ENCODE measurements at places on chromosomes 5 and 9. TPM values are rescaled to one million over a fixed set of nuclear protein-coding genes. Genes with fewer than 3 reads are reported as not detected.

ZNF79 gene
- total RNA-seq, result 6.2 TPM

GRCh38 chr5:139272471-139273321, 20.8 kb upstream of the MATR3 start:
- DNase-seq, result no peak

GRCh38 chr5:30498972-30499371, 694.5 kb upstream of the CDH6 start:
- DNase-seq, result no peak

DNA sequence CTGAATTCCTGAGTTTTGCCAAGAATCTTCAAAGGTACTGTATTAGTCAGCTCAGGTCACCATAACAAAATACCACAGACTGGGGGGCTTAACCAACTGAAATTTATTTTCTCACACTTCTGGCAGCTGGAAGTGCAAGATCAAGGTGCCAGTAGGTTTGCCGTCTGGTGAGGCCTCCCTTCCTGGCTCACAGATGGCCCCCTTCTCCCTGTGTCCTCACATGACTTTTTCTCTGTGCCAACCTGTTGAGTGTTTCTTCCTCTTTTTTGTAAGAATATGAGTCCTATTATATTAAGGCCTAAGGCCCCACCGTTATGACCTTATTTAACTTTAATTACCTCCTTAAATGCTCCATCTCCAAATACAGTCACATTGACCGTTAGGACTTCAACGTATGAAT, 156.1 kb upstream of the KIF2A start:
- DNase-seq, result no peak

GRCh38 chr9:124860582-124861341, 995 bp downstream of the RPL35 start:
- no peak for DNase-seq

- no peak for DNase-seq
These were observed 37.3 kb upstream of the NOTCH1 start for GRCh38 chr9:136582977-136583735.

PNPLA7 gene
- total RNA-seq, result 5.8 TPM

PCDHGB7 gene
- 8.8 TPM for total RNA-seq

DNA sequence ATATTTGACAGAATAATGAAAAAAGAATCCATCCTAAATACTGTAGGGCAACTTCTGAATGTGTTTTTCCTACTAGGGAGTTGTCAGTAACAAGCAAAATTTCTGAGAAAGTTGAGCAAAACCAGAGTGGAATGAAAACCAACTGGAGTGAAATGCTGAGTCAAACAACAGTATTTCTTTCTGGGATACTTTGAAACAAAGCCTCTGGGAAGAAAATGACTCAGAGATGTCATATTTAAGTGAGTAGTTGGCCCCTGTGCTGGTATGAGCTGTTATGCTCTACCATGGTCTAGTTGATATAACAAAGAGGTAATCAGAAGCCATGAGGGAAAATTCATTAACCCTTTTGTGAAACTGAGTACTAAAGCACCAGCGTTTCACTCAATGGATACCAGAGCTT, 372.1 kb upstream of the C9orf72 start:
- DNase-seq, result no peak

GRCh38 chr5:90056911-90057705, 352.4 kb downstream of the CETN3 start:
- DNase-seq, result no peak

DNA sequence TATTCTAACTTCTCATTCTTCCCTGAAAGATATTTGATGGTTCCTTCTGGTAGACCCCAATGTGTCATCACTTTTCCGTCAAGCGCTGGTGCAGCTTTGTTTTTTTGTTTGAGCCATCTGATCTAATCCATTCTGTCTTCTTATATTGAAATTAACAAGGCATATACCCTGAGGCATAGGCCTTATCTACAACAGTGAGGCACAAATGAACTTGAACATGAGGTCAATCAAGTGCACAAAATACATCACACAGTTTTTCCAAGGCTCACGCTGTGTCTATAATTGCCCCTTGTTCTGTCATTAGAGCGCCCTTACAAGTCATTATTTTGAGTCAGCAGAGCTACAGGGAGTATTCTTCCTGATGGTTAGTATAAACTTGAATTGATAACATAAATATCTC, 406.6 kb downstream of the MAT2B start:
- no peak for DNase-seq

GRCh38 chr5:3590161-3590966, 5.3 kb upstream of the IRX1 start:
- DNase-seq, result no peak

DNA sequence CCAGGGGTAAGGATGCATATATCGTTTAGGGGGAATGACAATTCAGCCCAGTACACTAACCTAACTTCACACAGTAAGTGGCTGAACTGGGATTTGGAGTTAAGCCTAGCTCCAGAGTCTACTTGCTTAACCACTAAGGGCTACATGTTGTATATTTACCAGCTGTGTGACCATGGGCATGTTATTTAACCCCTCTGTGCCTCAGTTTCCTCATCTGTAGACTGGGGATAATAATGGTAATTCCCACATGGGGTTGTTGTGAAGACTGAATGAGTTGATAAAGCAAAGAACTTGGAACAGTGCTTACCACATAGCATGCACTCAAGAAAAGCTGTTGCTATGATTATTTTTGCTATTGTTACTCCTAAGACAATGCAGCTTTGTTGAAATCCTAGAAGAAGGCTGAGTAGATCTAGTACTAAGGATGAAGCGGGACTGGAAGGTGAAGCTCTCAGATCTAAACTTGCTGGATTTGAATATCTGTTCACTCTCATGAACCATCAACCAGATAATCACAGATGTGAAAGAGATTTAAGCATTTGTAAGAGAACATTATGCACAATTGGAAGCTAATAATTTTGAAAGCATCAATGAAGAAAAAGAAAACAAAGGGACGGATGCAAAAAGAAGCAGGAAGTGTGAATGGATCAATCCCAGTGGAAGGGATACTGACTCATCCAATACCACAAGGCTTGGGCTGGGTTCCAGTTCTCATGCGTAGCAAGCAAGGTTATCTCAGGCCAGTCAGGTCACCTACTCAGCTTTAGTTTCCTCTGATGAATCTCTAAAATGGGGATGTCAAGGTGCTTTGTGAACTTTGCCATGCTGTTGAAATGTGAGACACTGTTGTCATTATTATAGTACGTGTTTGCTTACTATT, 78.5 kb upstream of the TBC1D2 start:
- no peak for DNase-seq

GARIN3 gene
- total RNA-seq, result not detected

GRCh38 chr9:101586651-101587050, 8.1 kb downstream of the PPP3R2 start:
- DNase-seq, result no peak

GRCh38 chr5:135124724-135125123, 90.7 kb upstream of the PITX1 start:
- DNase-seq, result no peak

SLC34A3 gene
- not detected for total RNA-seq

DNA sequence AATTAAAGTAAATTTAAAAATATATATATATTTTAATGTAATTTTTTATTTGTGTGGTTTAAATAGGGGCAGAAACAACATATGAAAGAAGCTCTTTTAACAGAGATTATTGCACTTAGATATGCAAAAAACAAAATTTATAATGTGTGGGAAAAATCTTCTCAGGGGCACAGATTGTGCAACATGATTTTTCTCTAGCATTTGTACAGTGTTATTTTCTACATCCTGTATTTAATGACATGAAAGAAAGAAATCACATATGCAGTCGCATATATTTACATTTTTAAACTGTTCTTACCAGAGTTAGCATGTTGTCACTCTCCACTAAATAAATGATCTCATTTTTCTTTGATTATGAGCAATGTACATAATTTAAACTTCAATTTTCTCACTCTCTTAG, 265.3 kb upstream of the CTNND2 start:
- no peak for DNase-seq

FGF18 gene
- 2.1 TPM for total RNA-seq

DNA sequence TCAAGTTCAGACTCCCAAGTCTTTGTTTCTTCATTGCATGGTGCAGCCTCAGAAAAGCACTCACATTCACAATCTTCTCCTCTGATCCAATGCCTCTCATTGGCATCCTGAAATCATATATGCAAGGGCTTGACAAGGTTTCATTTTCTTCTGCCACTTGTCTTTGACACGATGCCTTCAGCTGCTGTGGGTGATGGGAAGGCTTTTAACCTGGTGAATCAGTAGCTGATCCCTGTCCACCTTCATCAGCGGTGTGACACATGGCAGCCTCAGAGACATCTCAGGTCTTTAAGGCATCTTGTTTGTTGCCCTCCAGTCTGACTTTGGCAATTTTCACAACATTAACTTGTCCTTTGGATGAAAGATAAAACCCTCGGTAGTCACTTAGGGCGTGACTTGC, 147.2 kb downstream of the PRELID2 start:
- no peak for DNase-seq

OTULINL gene
- total RNA-seq, result 4.9 TPM

WDR38 gene
- not detected for total RNA-seq

DNA sequence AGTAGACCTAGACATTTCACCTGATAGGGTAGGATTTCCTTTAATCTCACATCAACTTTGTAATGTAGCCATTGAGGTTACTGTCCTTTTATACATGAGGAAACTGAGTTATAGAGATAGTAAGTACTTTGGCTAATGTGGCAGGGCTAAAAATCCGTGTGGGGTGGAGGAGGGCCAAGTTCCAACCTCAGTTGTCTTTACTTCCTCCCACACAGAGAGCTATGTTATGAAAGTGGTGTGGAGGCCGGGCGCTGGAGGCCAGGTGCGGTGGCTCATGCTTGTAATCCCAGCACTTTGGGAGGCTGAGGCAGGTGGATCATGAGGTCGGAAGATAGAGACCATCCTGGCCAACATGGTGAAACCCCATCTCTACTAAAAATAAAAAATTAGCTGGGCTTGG, 173.3 kb downstream of the PALM2AKAP2 start:
- DNase-seq, result no peak

DNA sequence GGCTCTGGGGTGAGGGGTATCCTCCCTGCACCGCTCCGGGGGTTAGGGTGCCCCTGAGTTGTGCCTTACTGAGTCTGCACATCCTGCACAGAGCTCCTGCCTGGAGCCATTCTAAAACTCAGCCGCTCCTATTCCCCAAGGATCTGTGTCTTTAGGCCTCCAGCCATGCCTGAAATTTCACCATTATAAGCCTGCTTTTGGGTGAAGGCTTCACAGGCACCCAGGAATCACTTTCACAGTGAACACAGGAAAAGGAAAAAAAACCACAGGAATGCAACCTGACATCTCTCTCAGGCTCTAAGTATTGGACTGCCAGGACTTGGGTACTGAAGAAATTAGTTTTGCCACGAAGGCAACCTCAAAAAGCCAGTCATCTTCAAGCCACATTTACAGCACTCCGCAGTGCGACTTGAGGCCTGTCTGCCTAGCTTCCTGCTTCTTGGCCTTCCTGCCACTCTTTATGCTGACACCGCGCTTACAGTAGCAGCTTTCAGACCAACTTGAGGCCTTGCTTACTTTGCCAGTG, 30.9 kb downstream of the GALNT10 start:
- no peak for DNase-seq

SPATA31C1 gene
- total RNA-seq, result not detected

C9orf152 gene
- not detected for total RNA-seq

ANKRD31 gene
- total RNA-seq, result 0.06 TPM

DNA sequence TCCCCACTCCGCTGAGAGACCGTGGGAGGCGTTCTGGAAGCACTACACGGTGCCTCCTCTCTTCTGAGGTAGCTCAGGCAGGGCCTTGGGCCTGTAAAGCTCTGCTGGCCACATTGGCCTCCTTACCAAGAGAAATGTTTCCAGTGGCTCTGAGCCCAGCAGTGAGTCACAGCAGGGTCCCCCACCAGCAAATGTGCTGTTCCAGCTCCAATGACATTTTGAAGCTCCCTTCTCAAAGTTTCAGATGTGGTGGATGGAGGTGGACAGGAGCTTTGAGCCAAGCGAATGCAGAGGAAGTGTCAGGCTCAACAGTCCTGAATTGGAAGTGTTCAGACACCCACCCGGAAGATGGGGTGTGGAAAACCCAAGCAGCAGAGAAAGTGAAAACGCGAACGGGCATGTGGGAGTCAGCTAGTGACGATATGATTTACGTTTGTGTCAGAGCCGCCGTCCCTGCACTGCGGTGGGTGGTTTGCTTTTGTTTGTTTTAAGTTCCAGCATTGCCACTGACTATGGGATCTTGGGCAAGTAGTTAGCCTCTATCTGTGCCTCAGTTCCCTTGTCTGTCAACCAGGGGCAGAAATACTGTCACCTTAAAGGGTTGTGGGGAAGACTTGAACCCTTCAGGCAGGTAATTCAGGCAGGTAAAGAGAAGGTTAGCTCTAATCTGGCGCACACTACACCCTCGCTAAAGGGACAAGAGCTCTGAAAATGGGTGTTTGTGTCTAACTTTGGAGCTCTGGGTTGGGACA, 38.2 kb downstream of the C5orf15 start:
- DNase-seq, result peak; percentile 54

DNA sequence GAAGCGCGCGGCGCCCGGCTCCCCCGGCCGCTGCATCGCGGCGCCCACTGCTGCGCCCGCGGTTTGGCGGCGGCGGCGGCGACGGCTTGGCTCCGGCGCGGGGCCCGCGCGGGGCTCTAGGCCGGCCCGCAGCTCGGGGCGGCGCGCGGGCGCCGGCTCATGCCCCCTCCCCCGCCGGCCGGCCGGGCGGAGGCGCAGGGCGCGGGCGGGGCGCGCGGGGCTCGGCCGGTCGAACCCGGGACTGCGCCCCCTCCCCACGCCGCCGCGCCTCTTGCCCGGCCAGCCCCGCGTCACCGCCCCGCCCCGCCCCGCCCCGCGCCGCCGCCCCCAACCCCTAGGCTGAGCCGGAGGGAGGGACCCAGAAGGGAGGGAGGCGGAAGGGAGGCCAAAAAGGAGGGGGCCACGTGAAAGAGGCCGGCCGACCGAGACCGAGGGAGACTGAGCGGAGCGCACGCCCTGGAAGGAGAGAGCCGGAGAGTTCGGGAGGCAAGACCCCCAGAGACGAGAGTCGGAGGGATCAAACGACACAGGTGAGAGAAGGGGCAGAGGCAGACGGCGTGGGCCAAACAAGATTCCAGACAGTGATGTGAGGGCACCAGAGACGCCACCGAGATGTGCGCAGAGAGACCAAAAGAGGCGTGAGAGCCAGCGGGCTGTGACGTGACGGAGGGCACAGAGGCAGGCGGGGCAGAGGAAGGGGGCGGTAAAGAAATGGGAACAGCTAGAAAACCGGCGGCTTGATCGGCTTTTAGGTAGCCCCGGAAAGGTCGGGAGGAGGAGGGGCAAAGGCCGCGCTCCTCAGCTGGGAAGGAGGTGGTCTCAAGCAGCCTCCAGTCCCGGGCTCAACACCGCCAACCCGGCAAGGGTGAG, at the start of gene BARX1:
TSS of gene BARX1 (minus strand) at position 245 of the 870 bp plus-strand sequence. CDS start at position 36, 209 bp downstream.
- no peak for DNase-seq

DNA sequence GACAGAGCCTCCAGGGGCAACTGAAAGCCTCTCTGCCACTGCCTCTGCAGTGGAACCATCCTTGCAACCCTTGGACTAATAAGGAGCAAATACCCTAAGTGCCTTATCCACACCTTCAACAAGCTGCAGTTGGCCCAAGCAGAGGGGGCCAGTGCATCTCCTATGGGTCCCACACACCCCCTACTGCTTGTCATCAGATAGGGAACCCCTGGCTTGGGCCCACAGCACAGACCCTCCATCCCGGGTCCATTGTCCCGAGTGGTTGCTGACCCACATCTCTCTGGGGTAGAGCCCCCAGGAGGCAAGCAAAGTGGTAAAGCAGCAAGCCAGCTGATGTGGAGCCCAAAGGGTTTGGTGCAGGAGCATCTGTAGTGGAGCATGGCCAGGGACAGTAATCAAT, 119.5 kb downstream of the PJA2 start:
- DNase-seq, result no peak

All from left cardiac atrium (tissue), 4 donors.